ENCODE measurements at places on chromosomes 2 and 18.

DNA sequence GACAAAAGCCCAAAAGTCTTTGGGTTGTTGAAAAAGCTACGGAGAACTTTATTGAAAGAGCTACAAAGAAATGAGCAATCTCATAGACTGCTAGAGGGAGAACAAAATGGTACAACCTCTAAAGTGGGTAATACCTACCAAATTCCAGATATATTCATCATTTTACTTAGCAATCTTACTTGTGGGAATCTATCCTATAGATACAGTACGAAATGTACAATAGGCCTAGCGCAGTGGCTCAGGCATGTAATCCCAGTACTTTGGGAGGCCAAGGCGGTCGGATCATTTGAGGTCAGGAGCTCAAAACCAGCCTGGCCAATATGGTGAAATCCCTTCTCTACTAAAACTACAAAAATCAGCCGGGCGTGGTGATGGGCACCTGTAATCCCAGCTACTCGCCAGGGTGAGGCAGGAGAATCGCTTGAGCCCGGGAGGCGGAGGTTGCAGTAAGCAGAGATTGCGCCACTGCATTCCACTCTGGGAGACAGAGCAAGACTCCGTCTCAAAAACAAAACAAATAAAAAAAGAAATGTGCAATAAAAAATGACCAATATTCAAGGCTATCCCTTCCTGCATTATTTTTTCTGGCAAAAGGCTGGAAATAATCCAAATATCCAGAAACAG lies 10.1 kb downstream of the EXOC6B start:
- DNase-seq = no peak

DNA sequence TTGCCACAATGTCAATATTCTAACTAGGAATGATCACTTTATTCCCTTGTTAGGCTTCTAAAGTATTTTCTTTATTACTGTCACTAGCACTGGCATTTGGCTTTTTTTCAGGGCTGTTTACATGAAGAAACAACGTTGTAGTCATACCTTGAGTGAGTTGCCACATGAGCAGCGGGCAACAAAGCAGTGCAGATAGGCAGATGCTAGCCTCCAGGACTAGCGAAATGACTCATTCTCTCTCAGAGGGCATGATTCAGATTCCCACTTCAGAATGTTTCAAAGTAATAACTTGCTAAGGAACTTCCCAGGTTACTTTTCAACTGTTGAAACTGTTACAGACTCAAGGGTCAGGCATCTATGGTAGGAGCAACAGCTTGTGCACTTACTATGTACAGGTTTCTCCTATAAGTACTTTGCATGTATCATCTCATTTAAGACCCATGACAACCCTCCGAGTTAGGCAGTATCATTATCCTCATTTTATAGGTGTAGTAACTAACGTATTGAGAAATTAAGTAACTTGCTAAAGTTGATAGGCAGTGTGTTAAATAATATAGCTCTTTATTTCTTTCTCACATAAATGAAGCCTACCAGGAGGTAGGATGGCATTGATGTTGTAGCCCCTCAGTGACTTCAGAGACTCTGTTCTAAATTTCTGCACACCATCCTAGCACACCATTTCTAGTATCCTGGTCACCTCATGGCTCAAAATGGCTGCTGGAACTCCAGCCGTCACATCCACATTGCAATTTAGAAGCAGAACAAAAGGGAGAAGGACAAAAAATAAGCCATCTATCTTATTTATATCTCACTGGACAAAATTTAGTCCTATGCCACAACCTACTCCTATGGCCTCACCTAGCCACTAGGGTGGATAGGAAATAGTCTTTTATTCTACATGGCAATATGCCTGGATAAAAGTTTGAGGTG lies 83.3 kb downstream of the ICOS start:
- no peak for DNase-seq

DNA sequence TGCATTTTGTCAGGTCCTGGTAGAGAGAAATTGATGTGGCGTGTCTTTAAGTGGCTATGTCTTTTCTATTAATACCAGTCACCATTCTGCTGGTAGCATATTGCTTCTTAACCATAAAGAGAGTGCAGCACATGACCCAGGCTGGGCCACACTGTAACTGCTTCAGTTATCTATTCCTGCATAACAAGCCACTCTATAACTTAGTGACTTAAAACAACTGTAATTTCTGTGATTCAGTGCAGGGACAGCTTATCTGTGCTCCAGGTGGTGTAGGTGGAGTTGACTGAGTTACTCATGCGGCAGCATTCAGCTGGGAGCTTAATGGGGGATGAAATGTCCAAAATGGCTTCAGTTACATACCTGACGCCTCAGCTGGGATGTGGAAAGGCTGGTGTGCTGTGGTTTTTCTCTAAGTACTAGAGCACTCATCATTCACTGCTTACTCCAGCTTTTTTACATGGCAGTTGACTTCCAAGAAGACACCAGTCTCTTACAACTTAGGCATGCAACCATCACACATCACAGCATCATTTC lies 742.4 kb downstream of the SATB2 start:
- no peak for DNase-seq

DNA sequence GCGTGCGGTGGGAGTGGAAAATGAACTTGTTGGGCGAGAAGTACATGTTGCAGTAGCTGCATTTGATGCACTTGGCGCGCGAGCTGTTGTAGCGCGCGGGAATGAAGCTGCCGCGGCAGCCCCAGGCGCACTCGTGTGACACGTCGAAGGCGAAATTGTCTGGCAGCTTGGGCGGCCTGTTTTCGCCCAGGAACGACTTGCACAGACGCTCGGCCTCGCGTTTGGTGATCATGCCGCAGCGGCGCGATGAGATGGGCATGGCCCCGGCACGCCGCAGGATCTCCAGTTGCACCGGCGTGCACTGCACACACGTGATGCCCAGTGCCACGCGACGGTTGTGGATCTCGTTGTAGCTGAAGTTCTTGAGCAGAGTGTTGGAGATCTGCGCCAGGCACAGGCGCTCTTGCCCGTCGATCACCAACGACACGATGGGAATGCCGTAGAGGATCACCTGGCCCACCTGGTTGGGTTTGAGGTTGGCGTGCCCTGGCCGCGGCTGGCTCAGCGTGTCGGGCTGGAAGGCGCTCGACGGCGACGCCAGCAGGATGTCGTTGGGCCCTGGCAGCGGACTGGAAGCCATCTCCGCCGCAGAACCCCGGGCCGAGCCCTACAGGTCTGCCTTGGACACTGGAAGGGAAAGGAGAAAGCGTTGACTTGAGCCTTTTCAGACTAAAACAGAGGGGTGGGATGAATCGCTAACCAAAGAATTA lies 2.7 kb downstream of the SKOR2 start:
- DNase-seq = no peak

DNA sequence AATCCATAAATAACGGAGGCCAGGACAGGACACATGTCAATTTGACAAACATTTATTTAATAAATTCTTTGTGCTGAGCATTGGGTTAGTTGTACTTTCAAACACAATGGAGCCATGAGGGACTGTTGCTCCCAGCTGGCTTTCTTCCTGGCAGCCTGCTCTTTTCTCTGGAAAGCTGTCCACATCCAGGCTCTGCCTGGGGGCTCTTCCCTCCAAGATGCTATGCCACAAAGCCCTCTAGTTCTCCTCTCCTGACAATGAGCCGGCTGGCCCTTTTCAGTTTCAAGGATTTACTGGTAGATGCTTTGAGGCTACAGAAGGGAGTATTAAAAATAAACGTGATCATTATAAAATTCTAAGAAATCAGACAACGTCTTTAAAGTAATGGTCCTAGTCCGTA lies 44.1 kb upstream of the SLC14A2 start:
- DNase-seq = no peak

GRCh38 chr18:58867281-58867961 lies 2.7 kb downstream of the ZNF532 start:
- no peak for DNase-seq

GRCh38 chr2:20352581-20353216 lies 2.1 kb upstream of the PUM2 start:
- DNase-seq = no peak

- no peak for DNase-seq
Measured at GRCh38 chr18:76963936-76964335, 141.6 kb downstream of the ZNF236 start.

DNA sequence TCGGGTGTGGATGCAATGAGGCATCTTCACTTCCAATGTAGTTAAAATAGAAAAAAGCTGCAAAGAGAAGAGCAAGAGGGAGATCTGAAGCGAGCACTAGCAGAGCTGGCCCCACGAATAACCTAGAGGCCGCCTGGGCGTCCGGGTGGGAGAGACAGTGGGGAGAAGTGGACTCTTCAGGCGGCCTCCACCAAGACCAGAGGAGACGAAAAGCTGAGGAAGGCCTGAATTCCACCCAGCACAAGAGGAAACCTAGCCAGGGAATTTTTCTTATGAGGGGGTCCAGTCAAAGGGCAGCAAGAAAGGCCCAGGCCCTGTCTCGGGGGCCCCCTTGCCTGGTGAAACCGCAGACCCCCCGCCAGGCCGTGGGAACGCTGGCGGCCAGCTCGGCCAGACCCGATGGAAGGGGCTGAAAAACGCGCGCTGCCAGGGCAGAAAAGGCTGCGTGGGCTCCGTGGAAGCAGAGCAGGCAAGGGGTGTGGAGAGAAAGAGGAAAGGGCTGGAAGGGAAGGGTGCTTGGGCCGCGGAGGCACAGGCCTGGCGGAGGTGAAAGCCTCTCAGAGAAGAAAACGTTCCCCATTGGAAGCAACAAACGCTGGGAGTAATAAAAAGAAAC lies 69.2 kb downstream of the KCTD1 start:
- DNase-seq = no peak

- DNase-seq = no peak
Measured at GRCh38 chr2:11872948-11873269, 126.5 kb downstream of the LPIN1 start.

DNA sequence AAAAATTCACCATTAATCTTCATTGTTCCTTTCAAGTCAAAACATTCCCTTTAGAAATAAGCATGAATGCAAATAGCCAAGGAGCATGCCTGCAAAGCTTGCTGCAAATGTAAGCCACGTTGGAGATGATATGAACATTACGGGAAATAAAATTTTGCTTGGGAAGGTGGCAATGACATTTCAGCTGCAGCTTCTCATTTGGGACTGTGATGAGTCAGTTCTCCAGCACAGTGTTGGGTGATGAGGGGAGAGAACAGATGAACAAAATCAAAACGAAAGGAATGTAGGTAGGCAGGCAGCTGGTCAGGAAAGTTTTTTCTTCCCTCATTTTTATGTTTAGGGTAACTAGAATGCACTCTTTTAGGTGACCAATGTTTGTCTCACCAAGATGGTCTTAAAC lies 65.3 kb upstream of the CHRNA1 start:
- DNase-seq = no peak

GRCh38 chr2:197997083-197997541 lies 192.7 kb downstream of the PLCL1 start:
- no peak for DNase-seq

GRCh38 chr18:31776093-31776492 lies 15.4 kb upstream of the SLC25A52 start:
- no peak for DNase-seq

DNA sequence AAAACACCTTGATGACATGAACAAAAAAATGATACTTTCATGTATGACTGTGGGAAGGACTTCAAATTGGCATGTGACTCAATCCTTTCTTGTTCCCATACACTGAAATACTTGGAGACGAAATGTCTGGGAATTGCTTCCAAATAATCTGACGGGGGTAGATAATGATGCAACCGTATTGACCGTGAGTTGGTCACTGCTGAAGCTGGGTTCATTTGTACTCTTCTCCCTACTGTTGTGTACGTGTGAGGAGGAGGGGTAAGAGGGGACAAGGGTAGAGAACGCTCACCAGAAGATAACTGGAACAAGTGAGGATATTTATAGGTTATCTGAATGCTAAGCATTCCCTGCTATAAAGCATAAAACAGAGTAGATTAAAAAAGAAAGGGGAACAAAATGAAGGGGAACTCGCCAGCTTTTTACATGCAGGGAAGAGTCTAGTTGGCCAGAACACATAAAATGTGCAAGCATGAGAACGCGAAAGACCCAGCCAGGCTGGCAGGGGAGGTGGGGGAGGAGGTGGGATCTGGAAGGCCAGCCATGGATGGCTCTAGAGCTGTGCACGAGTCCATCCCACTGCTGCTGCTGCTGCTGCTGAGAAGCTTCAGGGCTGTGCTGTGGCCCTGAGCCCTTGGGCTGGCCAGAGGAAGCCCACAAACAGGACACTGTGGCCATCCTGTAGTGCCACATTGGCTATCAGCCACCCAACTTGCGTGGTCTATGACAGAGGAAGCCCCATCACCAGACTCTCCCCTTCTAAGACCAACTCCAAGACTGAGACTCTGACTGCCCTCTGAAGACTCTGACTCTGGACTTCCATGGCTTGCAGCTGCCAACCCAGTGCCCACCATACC lies 15.2 kb upstream of the CETN1 start:
- DNase-seq = no peak

- DNase-seq = no peak
Measured at GRCh38 chr2:99190548-99190947, 9.6 kb downstream of the MRPL30 start.

DNA sequence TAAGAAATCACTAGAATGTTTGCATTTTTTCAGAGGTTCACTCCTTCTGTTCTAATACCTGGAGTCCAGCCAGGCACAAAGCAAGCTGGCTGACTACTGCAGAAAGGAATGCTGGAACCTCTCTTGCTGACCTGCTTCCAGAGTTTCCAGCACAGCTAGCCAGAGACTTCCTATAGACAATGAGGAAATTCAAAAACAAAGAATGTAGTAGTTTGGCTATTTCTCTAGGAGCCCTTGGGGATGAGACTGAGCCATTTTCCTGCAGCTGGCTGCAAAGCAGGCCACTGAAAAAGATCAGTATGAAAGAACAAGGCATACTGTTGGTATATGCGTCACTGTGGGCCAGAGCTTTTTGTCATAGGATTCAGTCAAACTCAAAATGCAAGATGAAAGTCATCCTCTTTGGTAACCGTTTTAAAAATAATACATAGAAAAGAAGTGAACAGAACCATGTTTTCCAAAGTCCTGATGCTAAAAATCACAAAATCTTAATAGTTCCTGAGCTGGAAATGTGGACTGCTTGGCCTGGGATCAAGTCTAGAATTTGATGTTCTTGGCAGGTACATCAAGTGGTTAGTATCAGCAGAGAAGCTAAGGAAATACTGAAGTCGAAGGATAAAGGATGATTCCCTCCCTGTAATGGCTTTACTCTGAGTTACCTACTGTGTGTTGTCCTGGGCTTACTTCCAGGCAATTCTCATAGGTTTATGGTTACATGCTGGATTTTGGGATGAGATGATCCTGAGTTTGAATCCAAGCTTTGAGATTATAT lies 9.0 kb upstream of the DSEL start:
- peak; percentile 95 for DNase-seq
